ENCODE measurements at places on chromosomes 12 and 14.

DNA sequence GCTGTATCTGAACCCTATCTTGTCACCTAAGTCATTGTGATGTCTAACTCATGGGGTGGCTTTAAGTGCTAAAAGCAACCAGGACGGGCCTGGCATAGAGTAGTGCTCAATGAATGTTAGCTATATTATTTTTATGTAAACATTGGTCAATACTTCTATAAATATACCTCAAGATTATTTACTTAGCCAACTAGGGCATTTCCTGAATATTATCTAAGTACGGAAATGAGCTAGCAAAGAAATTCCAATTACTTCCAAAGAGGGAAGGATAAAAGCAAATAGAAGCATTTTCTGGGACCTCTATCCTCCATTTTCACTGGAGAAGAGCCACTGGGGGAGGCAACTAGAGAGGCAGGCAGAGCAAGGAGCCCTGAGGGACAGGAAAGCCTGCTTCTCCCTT lies 20.6 kb downstream of the CCDC92 start:
- no peak for DNase-seq

GRCh38 chr14:23115039-23115731 lies 3.9 kb downstream of the CEBPE start:
- DNase-seq, result peak; percentile 85

DNA sequence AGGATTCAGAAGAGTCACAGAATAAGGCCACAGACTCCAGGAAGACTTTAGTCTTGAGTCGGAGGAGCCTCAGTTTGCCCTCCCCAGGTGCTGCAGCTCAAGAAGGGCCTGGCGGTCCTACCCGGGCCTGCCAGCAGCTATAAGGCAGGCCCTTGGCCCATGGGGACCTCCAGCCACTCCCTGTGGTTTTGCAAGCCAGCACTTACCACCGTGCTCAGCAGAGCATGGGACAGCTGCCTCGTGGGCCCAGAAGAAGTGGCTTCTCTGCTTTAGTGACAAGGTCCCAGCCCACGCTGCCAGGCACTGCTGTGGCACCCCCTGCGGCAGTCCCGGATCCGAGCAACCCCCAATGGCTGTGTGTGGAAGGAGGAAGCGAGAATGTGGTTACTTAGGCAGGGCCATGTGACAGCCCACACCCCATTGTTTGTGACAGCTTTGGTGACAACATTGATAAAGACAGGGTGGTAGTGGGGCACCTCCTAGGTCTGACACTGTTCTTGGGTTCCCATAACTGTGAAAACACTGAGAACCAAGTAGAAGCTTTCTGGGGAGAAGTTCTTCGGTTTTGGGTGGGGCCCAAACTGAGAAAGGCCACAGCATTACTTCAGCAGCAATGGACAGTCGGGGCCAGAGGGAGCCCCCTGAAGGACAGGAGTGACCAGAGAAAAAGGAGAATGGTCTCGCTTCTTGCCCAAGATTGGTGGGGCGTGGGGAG lies at the start of gene SELPLG:
Gene SELPLG (minus strand): TSS at position 361 of the 715 bp plus-strand sequence. CDS start 9,587 bp downstream, outside the sequence.
- no peak for DNase-seq

- DNase-seq, result no peak
Measured at GRCh38 chr12:67911275-67911600, 78.0 kb upstream of the IFNG-AS1 start.

- no peak for DNase-seq
Measured at GRCh38 chr12:32773691-32774090, 18.0 kb upstream of the YARS2 start.

DNA sequence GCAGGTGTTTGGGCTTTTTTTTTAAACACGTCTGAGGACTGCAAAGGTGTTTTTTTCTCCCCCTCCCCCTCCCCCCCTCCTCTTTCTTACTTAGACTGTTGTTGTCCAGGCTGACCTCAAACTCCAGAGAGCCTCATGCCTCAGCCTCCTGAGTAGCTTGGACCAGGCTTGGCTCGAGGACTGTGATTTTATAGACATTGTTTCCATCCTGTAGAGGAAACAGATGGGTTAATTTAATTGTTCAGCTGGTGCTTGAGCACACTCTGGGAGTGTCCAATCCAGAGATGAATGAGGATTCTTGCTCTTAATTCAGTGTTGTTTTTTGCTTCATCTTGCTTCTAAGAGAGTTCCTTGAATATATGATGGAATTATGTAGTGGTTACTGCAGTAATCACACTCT lies 42.1 kb downstream of the RASSF3 start:
- DNase-seq, result no peak

DNA sequence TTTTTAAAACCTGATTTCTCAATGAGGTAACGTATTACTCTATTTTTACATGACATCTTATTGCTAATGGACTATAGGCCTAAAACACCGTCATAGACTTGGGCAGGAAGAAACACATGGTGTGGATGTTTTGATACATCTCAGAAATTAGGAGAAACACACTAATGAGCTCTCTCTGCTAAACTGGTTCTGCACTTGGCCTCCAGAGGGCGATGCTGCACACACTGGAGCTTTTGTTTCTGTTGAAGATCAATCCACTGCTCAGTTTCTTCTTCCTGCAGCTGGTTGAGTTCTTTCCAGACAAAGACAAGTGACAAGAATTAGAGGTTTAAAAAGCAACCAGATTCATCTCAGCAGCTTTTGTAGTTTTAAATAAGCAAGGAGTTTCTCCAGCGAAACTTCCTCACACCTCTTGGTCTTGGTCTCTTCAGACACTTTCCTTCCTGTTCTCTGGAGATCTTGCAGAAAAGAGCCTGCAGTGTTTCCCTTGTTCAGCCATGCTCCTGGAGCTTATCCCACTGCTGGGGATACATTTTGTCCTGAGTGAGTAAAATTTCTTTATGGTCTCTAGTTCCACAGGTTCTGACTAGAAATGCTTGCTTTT lies 178.5 kb upstream of the OR4E1 start:
- DNase-seq, result no peak

GRCh38 chr12:107468182-107468581 lies 217.4 kb upstream of the PWP1 start:
- no peak for DNase-seq

DNA sequence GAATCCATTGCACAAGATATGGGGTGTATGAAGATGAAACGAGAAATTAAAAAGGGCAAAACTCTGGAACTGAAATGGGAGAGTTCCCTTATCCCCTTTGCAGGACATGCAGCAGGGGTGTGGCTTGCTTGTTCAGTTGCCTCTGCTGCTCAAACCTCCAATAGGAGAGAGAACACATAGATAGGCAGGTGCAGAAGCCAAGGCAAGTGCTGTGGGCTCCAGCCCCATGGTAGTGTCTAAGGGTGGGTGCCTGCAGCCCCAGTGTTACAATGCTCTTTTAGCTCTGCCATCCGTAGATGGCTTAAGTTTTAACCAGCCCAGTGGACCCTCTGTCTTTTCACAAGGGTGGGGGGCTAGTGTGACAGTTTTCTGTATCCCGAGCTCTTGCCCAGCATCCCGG lies 69.7 kb downstream of the CMAS start:
- DNase-seq, result no peak

DNA sequence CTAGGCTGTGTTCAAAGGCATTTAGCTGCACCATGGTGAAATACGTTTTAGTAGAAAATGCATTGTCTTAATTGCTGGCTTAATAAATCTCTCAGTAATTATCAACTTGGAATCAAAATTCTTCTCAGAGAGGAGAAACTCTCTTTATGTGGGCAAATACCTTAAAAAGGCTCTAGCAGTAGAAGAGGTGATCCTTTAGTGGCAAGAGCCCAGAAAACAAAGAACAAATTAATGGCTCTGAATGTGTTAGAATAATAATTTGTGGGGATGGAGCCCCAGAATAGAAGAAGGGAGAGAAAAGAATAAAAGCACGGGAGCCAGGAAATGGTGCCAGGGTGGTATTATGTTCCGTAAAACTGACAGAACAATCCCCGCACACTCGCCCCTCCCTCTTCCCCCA lies 14.8 kb downstream of the TSPAN8 start:
- DNase-seq, result no peak

- no peak for DNase-seq
Measured at GRCh38 chr12:94184995-94185719, 36.8 kb downstream of the PLXNC1 start.

DNA sequence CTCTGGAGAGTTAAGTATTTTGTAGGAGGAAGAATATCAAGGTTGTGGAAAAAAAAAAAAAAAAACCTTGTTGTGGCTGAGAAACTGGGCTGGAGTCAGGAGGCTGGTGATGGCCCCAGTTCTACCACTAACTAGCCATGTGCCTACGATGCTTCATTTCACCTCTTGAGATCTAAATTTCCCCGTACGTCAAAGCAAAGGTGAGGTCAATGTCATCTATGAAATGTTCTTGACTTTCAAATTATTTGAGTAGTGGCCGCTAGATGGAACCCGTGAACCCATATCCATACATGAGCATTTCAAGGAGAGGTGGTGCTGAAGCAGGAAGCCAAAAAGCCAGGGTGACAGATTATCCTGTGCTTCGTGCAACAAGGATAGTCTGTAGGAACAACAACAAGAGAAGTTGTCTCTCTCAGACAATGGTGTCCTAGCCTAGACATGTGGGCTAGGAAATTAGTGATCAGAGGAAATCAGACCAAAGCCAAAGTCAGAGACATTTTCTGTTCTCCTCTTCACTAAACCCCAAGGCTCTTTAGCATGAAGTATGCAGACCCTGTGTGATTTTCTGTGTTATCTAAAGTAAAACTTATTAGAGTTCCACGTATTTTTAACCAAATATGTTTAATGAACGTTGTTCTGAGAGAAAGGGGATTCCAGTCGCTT lies 95.5 kb upstream of the ETV6 start:
- peak; percentile 20 for DNase-seq

DNA sequence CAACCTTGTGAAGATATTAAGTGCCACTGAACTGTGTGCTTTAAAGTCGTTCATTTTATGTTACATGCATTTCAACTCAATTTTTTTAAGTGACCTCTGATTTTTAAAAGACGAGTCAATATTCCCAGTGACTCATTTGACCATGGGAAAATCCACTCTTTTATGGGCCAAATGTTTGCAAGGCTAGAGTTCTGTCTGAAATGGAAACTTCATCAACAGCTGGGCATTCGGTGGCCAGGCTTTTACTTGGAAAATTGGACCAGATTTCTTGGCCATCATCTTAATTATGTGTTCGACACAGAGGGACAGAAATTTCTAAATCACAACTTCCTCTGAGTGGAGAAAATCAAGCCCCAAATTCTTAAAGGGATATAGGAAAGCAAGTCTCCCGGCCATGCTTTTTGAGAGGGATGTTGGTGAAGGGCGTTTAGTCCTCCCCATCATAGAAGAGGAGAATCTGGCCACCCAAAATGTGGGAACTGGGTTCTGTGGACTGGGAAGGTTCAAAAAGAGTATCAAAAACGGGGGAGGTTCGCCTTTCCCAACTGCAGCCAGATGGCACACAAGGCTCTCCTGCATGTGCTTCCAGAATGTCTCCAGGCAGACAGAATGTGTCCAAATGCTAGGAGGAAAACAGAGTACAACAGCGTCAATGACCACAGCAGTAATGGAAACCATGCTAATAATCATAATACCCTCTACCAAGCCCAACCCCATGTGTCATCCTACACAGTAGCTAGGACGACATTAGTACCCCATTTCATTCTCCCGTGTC lies 40.9 kb upstream of the FZD10 start:
- DNase-seq, result no peak

DNA sequence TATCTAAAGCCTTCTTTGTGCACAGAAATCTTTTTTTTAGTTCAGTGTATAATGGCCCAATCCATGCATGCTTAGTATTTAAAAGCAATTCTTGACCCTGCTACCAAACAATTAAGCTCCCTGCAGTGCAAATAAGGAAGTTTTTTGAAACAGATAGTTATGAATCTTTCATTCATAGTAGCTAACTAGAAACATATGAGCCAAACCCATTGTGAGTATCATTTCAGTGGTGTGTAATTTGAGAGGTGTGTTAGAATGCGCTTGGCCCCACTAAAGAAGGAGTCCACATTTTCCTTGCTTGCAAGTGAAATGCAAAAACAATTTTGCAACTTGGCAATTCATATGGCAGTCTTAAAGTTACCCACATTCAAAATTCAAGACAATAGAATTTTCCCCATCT lies 14.4 kb downstream of the EPS8 start:
- peak; percentile 67 for DNase-seq
